Ureter (tissue), 1 donor: ENCODE measurements at places on chromosomes 7 and 10.

DNA sequence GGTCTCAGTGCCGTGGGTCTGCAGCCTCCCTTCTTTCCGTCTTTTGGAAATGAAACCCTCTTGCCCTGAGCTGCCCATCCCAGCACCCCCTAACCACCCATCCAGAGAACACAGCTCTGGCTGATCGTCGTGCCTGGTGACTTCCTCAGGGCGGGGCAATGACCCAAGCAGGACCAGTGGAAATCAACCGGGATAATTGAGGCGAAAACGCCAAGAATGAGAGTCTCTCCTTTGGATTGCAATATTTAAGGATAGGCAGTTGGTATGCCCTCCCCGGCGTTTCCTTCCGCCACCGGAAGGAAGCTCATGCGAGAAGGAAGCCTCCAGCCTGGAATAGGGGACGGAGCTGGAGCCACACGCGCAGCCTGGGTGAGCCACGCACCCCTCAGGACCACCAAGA lies 73.7 kb upstream of the PFKP start:
- DNase-seq, result no peak

DNA sequence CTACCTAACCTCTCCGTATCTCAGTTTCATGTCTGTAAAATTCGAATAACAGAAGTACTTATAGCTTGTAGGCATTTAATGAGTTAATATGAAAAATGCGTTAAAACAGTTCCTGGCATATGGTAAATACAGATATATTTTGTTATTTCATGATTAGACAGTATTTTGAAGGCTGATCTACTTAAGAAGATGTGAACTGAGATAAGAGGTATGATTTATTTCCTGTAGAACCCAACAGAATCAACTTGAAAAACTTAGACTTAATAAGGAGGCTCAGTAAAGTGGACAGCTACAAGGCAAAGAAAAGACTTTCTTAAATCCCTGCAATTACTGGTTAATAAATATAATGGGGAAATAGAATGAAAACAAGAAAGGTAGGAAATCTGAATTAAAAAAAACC lies 103.3 kb downstream of the FANK1 start:
- no peak for DNase-seq

DNA sequence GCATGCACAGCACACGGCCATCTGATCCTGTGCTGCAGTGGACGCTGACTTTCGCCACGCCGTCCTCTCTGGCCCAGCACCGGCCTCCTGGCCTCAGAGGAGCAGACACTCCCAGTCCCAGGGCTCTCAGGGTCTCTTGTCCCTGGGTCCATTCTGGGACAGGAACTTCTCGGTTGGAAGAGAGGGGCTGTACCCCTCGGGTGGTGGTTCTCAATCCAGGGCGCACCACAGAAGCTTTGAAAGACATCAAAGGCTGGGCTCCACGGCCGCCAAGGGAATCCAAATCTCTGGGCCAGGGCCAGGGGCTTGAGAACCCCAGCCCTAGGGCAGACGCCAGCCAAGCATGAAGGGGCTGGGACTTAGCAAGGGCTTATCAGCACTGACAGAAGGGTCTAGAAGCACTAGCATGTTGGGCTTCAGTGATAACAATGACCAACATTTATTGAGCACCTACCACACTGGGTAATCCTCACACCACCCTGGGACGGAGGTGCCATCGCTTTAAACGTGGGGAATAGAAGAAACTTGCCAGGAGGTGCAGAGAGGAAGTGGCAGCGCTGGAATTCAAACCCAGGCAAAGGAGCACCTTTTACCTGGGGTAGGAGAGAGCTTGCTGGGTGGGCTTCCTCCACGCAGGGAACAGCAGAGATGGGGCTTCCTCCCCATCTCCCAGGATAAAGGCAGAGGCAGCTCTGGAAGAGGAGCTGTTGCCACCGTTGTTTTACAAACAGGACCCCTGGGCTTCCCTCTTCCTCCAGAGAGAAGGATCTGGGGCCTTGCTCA lies 1.8 kb upstream of the PYROXD2 start:
- no peak for DNase-seq

- DNase-seq, result no peak
Observed at GRCh38 chr10:128713874-128714570, 587.8 kb upstream of the MKI67 start.

DNA sequence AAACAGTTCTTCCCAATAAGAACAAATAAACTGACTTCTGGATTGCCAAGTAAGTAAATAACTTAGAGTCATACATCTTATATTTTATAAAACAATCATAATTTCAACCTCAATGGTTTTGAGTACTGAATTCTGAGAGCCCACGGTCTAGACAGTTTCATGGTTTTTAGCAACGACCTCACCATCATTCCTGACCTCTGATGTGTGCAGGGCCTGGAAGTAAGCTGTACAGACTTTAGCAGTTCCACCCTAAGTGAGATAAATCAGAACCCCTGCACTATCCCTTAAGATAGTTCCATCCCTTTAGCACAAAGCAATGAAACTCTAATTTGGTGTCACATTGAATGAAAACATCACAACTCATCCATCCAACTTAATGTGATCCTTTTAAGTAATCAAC lies 86.0 kb downstream of the NEBL start:
- no peak for DNase-seq

DNA sequence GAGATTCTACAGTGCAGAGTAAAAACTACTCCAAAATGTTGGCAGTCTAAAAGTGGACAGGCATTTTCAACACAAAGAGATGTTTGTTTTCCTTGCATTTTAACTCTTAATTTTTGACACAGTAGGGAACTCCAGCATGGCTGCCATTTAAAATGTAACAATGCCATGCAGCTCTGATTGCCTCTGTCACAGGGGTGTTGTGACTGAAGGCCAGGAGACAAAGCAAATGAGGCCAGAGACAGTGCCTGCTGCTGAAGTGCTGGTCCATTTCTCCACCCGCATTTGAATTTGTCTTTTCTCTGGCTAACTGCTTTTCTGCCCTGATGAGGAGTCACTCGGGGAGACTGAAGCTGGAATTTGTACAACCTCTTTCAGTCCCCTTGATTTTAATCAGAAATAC lies 710.6 kb upstream of the GALNT17 start:
- DNase-seq, result no peak

GRCh38 chr10:59073456-59074053 lies 102.9 kb upstream of the PHYHIPL start:
- DNase-seq, result no peak

- DNase-seq, result no peak
Observed at GRCh38 chr7:155229548-155230168, 68.0 kb upstream of the INSIG1 start.

GRCh38 chr7:157560710-157561522 lies 224.1 kb downstream of the DNAJB6 start:
- no peak for DNase-seq

- no peak for DNase-seq
Observed at GRCh38 chr7:4763091-4763793, 12.2 kb upstream of the AP5Z1 start.

- no peak for DNase-seq
Observed at GRCh38 chr10:129361676-129362376, 105.2 kb upstream of the MGMT start.

- no peak for DNase-seq
Observed at GRCh38 chr10:97336006-97336405, 1.5 kb upstream of the FRAT2 start.

DNA sequence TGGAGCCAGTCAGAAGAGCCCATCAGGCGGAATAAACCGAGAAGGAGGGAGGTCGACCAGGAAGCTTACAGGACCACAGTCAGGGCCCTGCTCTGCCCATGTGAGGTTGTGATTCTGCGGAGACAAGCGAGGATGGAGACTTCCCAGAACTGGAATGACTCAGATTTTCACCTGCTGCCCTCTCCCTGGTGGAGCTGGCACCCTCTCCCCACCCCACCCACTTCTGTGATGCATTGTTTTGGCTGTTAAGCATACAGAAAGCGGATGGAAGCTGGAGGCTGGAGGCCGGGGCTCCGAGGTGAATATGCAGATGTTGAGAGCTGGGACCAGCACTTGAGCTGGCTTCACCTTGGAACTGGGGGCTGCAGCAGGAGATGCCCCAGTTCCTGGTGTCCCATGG lies 57.4 kb downstream of the NPTX2 start:
- DNase-seq, result no peak

GRCh38 chr10:29377333-29377961 lies 88.6 kb downstream of the LYZL1 start:
- no peak for DNase-seq

DNA sequence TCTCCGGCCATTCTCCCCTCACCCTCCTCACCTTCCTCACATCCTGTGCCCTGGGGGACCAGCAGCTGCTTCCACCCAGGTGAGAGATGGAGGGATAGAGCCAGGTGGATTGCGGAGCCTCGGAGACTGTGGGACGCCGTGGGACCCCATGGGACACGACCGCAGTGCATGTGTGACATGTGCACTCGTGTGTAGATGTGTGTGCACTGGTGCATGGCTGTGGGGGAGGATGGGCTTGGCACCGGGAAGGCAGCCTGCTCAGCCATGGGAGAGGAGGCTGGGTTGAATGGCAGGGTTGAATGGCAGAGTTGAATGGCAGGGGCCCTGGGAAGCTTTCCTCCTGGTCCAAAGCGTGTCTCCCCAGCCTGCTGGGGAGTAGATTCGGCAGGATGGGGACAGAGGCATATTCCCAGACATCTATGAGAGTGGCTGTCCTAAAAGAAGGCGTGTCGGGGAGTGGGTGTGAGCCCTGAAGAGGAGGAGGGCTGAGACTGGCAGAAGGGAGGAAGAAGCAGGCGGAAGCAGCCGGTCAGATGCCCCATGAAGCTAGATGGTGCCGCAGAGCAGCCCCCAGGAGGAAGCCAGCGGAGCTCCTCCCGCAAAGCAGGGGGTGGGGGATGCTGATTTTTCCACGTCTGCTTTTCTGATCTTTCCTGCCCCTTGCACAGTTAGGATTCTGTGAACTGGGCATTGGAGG lies 815 bp downstream of the GIMAP8 start:
- no peak for DNase-seq

DNA sequence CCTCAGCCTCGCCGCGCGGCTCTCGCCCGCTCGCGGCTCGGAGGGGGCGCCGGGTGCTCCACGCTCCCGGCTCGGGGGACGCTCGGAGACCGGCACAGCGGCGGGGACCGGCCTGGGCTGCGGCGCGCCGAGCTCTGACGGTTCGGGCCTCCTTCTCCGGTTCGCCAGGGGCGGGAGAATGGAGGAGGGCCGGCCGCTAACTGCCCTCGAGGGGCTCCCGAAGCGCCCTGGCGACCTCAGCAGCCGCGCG lies 232 bp upstream of the GRID1 start:
- no peak for DNase-seq

GRCh38 chr10:73879296-73880173 lies 5.2 kb upstream of the CAMK2G start:
- DNase-seq, result peak; percentile 89

- DNase-seq, result no peak
Observed at GRCh38 chr7:21300692-21301091, 127.2 kb upstream of the SP4 start.

- no peak for DNase-seq
Observed at GRCh38 chr7:6614953-6615722, at the start of gene ZNF853. ZNF853 (plus strand) TSS chr7:6615610; CDS start chr7:6616175, 565 bp downstream.

DNA sequence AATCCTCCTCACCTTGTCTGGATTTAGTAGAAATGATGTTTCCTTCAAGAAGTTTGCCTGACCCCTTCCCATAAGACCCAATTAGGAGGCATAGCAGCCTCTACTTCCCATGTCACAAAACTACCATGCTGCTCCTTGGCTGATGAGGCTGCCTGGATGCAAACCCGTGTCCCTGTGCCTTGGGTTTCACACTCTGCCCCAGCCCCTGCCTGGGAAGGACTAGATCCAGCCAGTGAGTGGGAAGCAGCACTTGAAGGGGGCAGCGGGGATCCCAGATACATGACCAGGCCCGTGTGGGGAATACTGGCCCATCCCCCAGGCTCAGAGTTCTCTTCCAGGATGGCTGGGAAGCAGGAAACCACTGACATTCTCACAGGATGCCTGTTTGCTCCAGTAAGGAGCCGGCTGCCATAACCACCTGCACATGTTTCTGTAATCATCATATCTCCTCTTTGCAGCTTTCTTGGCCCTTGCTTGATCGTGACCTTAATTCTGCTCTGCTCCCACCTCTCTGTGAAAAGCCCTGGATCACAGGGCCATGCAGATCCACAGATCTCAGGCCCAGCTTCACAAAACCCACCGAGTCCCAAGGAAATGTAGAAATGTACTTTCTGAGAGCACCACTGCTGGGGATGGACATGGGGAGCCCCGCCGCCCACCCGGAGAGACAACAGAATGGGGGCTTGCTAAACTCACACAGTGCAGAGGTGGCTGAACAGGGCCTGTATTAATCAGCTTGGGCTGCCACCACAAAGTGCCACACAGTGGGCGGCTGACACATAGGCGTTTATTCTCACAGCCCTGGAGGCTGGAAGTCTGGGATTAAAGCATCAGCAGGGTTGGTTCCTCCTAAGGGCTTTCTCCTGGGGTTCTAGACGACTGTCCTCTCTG lies 287.8 kb upstream of the IGFBP3 start:
- no peak for DNase-seq

DNA sequence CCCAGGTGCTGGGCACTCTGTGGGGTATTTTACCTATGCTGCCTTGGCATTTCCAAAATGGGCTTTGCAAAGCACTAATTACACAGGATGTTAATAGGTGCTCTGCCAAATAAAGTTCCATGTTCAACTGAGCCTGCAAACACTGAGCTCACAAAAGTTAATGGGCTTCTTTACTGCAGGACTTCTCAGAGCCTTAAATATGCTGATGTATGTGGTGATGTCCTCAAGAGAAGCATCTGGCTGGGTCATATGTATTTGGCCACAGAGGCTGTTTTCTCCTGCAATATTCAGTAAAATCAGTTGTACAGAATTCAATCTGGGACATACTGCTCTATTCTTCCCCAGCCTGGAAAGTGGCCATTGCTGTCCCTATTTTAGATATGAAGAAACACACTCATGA lies 31.3 kb downstream of the GRID1 start:
- DNase-seq, result no peak

GRCh38 chr7:3760651-3761050 lies 459.6 kb downstream of the SDK1 start:
- DNase-seq, result no peak

GRCh38 chr7:50298811-50299562 lies 5.5 kb upstream of the IKZF1 start:
- no peak for DNase-seq

DNA sequence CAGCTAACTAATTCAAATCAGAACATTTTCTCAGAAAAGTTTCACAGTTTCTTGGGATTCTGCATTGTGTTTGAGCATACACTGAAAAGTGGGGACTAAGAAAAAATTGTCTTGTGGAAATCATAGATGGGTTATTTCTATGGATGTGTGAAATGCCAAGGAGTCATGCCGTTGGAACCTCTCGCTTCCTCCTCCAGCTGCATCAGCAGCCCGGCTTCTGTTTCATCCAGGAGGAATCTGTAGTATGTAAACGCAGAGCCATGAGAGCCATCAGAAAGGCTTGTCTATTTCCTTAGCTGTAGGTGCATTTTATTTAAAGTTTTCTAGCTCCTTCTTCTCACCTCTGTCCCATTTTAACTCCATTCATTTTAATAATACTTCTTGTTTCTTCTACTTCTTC lies 1144.1 kb downstream of the GATA3 start:
- DNase-seq, result no peak

DNA sequence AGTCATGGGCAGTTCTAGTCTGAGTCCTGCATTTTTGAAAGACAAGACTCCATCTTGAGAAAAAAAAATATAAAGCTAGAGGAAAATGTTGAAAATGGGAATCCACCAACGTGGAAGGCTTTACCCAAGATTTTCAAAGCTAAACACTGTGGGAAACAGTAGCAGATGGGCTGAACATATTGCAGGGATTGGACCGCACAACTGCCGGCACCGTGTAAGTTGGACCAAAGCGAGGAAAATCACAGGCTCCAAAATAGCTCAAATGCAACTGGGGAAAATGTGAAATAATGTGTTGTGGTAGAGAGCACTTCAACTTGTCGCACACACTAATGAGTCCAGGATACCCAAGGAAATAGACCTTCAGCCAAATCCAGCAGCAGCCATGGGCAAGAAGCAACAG lies 26.4 kb upstream of the ADRB1 start:
- DNase-seq, result no peak
